T-helper 17 cell (primary cell): ENCODE measurements at places on chromosomes 1 and 21.

DNA sequence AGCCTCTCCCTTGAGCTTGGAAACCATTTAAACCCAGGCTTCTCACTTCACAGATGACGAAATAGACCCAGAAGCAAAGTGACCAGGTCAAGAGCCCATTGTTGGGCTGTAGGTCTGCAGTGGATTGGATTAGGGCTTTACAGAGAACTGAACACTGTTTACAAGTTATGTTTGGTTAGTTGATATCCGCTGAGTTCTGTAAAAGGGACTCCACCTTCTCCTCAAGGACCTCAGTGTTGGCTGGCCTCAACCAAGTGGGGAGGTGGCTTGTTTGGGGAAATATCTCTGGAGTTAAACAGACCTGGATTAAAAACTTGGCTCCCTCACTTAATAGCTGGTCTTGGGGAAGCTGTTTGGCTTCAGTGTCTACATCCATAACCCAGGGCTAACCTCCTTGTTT, 88.1 kb downstream of the UCK2 start:
- peaks cover 2% of the 10 kb centered on the region for H3K4me1 ChIP-seq
- no peaks in the 10 kb centered on the region for H3K27me3 ChIP-seq
- no peak for DNase-seq

- H3K27me3 ChIP-seq: peaks cover 13% of the 10 kb centered on the region
- DNase-seq: no peak
- no peaks in the 10 kb centered on the region for H3K36me3 ChIP-seq
- H3K4me3 ChIP-seq: no peak overlapping the region
- no peak overlapping the region for H3K27ac ChIP-seq
Observed at GRCh38 chr1:225565847-225566246, 87.1 kb downstream of the ENAH start.

DNA sequence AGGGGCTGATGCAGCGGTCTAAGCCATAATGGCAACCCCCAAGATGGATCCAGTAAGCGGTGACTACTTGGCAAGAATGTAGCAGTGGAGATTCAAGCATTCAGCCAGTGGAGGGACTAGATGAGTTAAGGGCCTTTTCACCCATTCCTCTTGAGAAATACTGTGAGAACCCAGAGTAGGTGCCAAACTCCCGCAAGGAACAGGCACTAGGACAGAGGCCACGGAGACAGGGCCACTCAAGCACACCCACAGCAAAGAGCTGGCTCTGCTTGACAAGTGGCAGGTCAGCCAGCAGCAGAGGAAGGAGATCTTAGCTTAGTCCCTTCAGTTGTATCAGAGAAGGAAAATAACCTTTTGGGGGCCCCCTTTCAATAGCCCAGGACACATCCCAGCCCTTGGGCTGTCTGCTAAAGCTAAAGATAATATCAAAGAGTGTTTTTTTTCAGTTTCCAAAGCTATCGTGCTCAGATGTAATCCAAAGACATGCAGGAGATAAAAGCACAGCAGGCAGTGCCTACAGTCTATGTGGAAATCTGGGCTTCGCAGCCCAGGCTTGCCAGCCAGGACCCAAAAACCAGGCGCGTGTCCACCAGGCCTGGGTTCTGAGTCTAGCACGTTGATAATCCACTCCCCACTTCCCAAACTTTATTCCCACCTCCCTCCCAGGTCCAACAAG, 62.0 kb upstream of the GOLT1A start:
- H3K27ac ChIP-seq: no peak overlapping the region
- DNase-seq: no peak
- H3K27me3 ChIP-seq: peaks cover 55% of the 10 kb centered on the region
- H3K36me3 ChIP-seq: peaks cover 7% of the 10 kb centered on the region

GRCh38 chr1:245510144-245510543, 355.4 kb downstream of the KIF26B start:
- H3K27me3 ChIP-seq: peaks cover 29% of the 10 kb centered on the region
- H3K4me1 ChIP-seq: no peaks in the 10 kb centered on the region
- H3K36me3 ChIP-seq: peaks cover 3% of the 10 kb centered on the region
- DNase-seq: no peak

DNA sequence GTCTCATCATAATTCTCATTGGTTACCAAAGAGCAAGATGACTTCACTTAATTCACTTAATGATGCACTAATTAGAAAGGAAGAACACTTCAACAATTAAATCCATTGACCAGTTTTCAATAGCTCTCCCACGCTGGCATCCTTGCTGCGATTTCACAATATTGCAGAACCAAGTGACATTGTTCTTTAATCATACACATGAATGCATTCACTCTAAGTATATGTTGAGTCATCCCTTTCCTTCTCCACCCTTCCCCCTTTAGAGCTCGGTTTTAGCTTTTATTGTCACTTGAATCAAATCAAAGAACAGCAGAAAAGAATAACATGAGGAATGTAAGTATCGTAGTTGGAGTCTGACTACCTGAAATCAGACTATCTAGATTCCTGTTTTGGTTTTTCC, 233.6 kb upstream of the FMN2 start:
- no peaks in the 10 kb centered on the region for H3K4me1 ChIP-seq
- H3K4me3 ChIP-seq: no peak overlapping the region
- H3K27ac ChIP-seq: no peak overlapping the region
- DNase-seq: no peak
- no peaks in the 10 kb centered on the region for H3K36me3 ChIP-seq

DNA sequence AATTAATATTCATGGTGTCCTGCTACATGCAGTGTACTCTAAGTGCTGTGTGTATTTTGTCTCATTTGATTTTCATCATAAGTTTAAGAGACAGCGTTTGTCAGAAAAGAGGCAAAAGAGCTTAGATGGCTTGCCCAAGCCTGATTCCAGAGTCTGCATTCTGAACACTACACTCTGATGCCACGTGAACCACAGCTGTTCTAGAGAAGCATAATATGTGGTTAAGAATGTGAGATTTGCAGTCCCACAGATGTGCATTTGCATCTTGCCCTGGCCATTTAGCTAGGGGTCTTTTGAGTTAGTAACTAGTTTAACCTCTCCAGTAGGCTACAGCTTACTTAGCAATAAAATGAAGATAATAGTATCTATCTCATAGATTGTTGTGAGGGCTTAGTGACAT, 9.2 kb upstream of the GADD45A start:
- peaks cover 14% of the 10 kb centered on the region for H3K4me1 ChIP-seq
- H3K36me3 ChIP-seq: no peaks in the 10 kb centered on the region
- H3K27me3 ChIP-seq: peaks cover 6% of the 10 kb centered on the region

- H3K4me1 ChIP-seq: peaks cover 2% of the 10 kb centered on the region
- no peak within 1 kb of the TSS for H3K4me3 ChIP-seq
- H3K27ac ChIP-seq: no peak within 1 kb of the TSS
Observed at GRCh38 chr1:115768549-115768948, at the start of gene CASQ2. Gene CASQ2, minus strand, starts transcription at chr1:115768714. Its CDS starts 173 bp downstream, at chr1:115768541.

DNA sequence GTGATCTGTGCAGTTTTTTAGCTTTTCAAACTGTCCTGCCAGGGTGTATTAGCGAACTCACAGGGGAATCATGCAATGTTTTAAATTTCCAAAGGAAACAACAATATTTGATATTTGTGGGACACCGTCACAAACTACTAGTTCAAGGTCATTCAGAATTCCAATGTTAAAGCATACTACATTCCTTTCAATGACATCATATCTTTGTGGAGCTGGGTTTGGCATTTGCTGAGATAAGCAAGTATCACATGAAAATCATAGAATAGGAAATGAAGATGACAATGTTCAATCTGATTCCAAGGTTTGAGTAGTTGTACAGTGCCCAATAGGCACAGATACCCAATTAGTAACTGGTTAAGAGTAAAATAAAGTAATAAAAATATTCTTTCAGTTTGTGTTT, 35.6 kb downstream of the NUF2 start:
- H3K27me3 ChIP-seq: peaks cover 5% of the 10 kb centered on the region
- no peak overlapping the region for H3K4me3 ChIP-seq
- H3K36me3 ChIP-seq: no peaks in the 10 kb centered on the region
- H3K27ac ChIP-seq: no peak overlapping the region

DNA sequence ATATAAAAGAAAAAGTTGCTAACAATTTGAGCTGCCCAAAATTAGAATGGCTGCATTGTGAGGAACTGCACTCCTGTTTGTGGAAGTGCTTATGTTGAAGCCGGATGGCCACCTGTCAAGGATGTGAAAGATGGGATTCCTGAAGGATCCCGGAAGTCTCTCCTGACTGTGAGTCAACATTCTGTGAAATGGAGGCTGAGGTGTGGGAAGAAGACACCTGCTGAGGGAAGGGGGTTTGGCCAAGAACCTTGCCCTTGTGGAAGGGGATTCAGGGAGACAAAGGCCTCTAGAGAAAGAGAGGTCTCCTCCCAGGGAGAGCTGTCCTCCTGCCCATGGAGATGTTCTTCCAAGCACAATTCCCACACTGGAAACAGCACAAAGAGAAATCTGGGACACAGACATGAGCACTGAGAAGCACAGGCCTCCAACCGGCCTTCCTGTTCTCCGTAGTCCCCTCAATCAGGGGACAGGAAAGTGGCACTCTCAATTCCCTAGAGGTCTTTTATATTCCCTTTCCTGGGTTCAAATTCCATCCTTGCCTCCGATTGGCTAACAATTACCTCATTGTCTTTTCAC, 70.5 kb downstream of the CD2 start:
- no peak for DNase-seq
- no peaks in the 10 kb centered on the region for H3K27me3 ChIP-seq
- H3K4me3 ChIP-seq: no peak overlapping the region
- peaks cover 16% of the 10 kb centered on the region for H3K4me1 ChIP-seq
